ENCODE measurements at places on chromosomes 7 and 10. TPM values are rescaled to one million over a fixed set of nuclear protein-coding genes. Genes with fewer than 3 reads are reported as not detected.

The GPRIN2 gene
- total RNA-seq: not detected

The PTPN20 gene
- total RNA-seq: not detected

The EPHB6 gene
- total RNA-seq: 3.4 TPM

The CBX3 gene
- 144 TPM for total RNA-seq

The ACBD7 gene
- total RNA-seq: 1.4 TPM

The TLX1 gene
- total RNA-seq: not detected

The CFTR gene
- not detected for total RNA-seq

The ASAH2B gene
- 1.6 TPM for total RNA-seq

The AQP1 gene
- 14.2 TPM for total RNA-seq

The SPDYE9 gene
- total RNA-seq: not detected

The DPP6 gene
- not detected for total RNA-seq

The HOXA10 gene
- 0.36 TPM for total RNA-seq

The JAKMIP3 gene
- total RNA-seq: under 0.01 TPM

The BICC1 gene
- total RNA-seq: 0.45 TPM

The GSAP gene
- total RNA-seq: 2.8 TPM

The CCDC126 gene
- 10.3 TPM for total RNA-seq

The PNLIPRP1 gene
- total RNA-seq: not detected

The GIMAP7 gene
- total RNA-seq: 16.2 TPM

The OGDHL gene
- total RNA-seq: 0.99 TPM

The BTBD16 gene
- total RNA-seq: 0.09 TPM

The ADAM22 gene
- 0.38 TPM for total RNA-seq

The ZDHHC4 gene
- total RNA-seq: 33.5 TPM

The VPS41 gene
- 38.4 TPM for total RNA-seq

The SMARCD3 gene
- 4.1 TPM for total RNA-seq

The PIP gene
- not detected for total RNA-seq

The GBX1 gene
- not detected for total RNA-seq

The TNS3 gene
- 17.5 TPM for total RNA-seq

The CHAT gene
- total RNA-seq: not detected

The ARHGAP22 gene
- 72.1 TPM for total RNA-seq

The ACTL6B gene
- not detected for total RNA-seq

The COL17A1 gene
- 5.4 TPM for total RNA-seq

The DKK1 gene
- 86.2 TPM for total RNA-seq

The TMEM236 gene
- total RNA-seq: 0.19 TPM

The SLC26A3 gene
- not detected for total RNA-seq

The TFR2 gene
- 0.19 TPM for total RNA-seq

The CALML5 gene
- total RNA-seq: not detected

The BNIP3 gene
- total RNA-seq: 120 TPM

The ASZ1 gene
- total RNA-seq: not detected
